ENCODE measurements at places on chromosomes 16 and 17.

GRCh38 chr17:30720013-30720471 is 104.5 kb downstream of the CRLF3 start:
- DNase-seq, result no peak

DNA sequence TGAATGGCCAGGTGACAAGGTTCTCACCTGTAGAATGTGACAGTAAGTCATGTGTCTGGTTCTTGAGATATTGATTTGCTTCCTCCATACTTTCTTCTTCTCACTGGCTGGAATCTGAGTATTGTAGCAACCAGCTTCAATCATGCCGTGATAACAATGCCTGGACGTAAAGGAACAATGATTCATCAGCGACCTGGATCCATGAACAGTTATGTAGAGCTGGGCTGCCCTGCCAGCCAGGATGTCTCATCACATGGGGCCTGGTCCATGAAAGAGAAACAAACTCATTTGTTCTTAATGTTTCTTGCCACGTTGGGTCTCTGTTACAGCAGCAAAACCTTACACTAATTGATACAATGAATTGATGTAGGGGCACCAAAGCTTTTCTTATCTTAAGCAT is 627.2 kb downstream of the TOX3 start:
- DNase-seq, result no peak

DNA sequence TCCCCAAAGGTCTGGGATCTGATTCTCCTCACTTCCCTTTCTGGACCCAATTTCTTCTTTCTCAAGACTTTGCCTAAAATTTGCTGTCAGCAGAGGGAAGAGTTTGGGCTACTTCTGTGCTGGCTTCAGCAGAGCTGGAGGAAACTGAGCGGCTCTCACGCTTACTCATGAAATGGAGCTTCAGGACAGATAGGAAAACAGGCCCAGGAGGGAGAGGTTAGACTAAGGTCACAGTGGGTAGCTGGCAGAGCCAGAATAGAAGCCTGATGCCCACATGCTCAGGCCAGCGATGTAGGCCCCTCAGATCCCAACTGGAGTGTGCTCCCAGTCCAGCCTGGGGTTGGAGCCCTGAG is 593 bp downstream of the SLC38A7 start:
- DNase-seq, result peak; percentile 17

GRCh38 chr16:29910819-29911675 is 10.8 kb downstream of the ASPHD1 start:
- no peak for DNase-seq

DNA sequence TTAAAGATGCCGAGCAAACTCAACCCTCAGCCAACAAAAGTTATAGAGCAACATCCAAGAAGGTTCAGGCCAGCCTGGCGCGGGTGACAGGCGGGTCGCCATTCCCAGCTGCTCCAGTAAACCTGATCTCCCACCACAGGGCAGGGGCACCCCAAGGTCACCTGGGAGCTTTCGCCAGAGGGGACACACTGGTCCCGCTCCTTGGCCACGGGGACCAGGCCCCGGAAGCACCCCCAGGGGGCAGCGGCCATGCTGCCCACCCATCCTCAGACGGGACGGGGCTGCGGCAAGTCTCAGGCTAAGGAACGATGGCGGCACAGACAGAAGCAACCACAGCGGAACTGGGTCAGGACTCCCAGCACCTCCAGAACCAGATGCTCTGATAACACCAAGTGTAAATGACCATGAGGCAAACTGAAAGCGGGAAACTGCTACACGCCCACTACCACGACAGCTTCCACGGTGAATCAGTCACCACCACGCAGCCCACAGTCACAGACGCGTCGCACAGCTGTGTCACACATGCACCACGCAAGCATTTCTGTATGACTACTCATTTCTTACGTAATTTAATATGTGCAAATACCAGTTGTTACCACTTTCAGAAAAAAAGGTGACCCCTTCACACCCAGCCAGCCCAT is 14.1 kb upstream of the CCDC154 start:
- no peak for DNase-seq

DNA sequence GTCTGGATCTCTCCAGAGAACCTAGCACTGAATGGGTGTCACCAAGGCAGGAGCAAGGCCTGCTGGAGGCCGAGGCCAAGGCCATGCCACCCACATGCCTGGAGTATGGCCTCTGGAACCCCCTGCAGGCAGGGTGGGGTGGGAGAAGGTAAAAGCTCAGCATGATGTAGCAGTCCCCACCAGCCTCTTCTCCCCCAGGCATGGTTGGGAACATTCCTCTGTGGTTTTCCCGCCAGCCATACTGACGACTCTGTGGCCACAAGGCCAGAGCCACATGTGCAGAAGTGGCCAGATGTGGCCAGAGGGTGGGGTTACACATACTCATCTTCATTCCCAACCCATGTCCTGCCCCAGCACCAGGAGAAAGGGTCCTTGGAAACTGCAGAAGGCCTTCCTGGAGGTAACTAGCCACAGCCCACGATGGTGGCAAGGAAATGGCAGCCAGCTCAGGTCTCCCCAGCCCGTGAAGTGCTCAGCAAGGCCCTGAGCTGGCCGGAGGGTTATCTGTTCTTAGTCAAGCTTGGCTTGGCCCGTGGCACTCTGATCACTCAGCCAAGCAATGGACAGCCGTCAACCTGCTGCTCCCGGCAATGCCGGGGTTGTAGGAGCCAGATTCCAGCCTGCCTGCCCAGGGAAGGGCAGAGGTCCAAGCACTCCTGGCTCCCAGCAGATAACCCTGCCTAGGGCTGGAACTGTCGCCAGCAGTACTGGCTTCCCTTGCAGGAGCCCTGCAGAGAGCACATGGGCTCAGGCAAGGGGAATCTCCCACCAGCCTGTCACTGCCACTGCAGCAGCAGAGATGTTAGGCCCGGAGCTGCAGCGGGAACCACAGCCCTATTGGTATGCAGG is 26.1 kb downstream of the HDAC5 start:
- DNase-seq, result peak; percentile 27

- no peak for DNase-seq
Measured at GRCh38 chr17:79781736-79782575, 4.0 kb downstream of the CBX2 start.

GRCh38 chr17:4086041-4086483 is 56.8 kb downstream of the ZZEF1 start:
- no peak for DNase-seq

All from RPMI8226 (cell line).